ENCODE measurements at places on chromosomes 6 and 20. TPM values are rescaled to one million over a fixed set of nuclear protein-coding genes. Genes with fewer than 3 reads are reported as not detected.
A peak's percentile ranks its signal among the peaks of the same experiment; 100 is the strongest.

DNA sequence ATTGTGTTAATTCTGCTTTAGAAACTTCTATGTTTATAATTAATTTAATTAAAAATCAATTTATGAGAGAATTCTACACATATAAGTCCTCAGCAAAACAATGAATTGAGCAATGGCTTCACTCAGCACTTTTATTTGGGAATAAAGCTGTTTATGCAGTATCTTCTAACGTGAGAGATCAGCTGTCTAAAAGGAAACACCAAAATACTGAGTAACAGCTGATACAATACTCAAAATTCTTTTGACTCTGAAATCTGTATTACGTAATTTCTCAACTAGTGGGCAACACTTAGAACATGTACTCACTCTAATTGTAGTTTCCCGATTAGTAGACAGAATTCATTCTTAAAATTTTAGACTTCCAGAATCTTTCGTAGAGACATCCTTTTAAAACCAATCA lies 49.8 kb downstream of the MAP3K7 start:
- H3K4me1 ChIP-seq, result no peaks in the 10 kb centered on the region
- no peak overlapping the region for H3K4me3 ChIP-seq
- no peaks in the 10 kb centered on the region for H3K27me3 ChIP-seq
- peaks cover 6% of the 10 kb centered on the region for H3K36me3 ChIP-seq
- DNase-seq, result no peak

GRCh38 chr6:127195833-127196232 lies 70.8 kb upstream of the RNF146 start:
- no peaks in the 10 kb centered on the region for H3K27me3 ChIP-seq
- H3K4me1 ChIP-seq, result no peaks in the 10 kb centered on the region
- H3K4me3 ChIP-seq, result no peak overlapping the region
- no peak for DNase-seq
- H3K27ac ChIP-seq, result no peak overlapping the region

Gene CST5
- not detected for total RNA-seq

GRCh38 chr6:53567701-53568100 lies 22.8 kb upstream of the GCLC start:
- no peak for DNase-seq
- H3K4me3 ChIP-seq, result no peak overlapping the region
- no peaks in the 10 kb centered on the region for H3K36me3 ChIP-seq

GRCh38 chr20:51085769-51086168 lies 62.9 kb upstream of the KCNG1 start:
- DNase-seq, result no peak
- no peak overlapping the region for H3K27ac ChIP-seq
- H3K4me1 ChIP-seq, result no peaks in the 10 kb centered on the region
- no peak overlapping the region for H3K4me3 ChIP-seq

Gene GINS1
- 31.2 TPM for total RNA-seq

Gene CRYBG1
- 32.3 TPM for total RNA-seq

- DNase-seq, result no peak
- no peaks in the 10 kb centered on the region for H3K36me3 ChIP-seq
- no peaks in the 10 kb centered on the region for H3K27me3 ChIP-seq
These were observed 438.7 kb upstream of the JARID2 start for GRCh38 chr6:14807130-14807529.

Gene PROKR2
- 0.18 TPM for total RNA-seq

Gene SIM1
- total RNA-seq, result not detected

DNA sequence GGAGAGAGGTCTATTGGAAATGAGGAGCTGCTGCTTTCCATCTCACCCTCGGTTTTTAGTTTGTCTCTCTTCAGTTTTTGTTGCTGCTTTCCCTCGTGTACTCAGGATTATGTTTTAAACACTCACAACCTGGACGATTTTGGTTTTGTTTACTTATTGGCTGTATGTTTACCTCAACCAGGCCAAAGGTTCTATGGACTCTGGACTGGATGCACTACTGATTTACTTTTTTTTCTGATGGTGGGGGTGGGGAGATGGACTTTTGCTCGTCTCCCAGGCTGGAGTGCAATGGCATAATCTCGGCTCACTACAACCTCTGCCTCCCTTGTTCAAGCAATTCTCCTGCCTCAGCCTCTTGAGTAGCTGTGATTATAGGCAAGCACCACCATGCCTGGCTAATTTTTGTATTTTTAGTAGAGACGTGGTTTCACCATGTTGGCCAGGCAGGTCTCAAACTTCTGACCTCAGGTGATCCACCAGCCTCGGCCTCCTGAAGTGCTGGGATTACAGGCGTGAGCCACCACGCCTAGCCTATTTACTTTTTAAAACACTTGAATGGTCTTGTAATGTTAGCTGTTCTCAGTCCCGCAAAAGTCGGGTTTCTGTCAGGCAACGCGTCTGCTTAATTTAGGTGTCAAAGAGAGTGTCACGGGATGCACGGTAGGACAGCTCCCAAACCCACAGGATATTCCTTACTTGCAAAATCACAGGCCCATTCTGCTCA lies 148.2 kb upstream of the RIPOR2 start:
- H3K4me1 ChIP-seq, result peaks cover 25% of the 10 kb centered on the region
- DNase-seq, result no peak
- no peak overlapping the region for H3K4me3 ChIP-seq
- H3K27ac ChIP-seq, result no peak overlapping the region
- H3K36me3 ChIP-seq, result peaks cover 8% of the 10 kb centered on the region

GRCh38 chr6:169930799-169931198 lies 179.4 kb downstream of the ERMARD start:
- no peak overlapping the region for H3K27ac ChIP-seq
- H3K4me3 ChIP-seq, result no peak overlapping the region
- H3K4me1 ChIP-seq, result no peaks in the 10 kb centered on the region
- no peaks in the 10 kb centered on the region for H3K36me3 ChIP-seq
- H3K27me3 ChIP-seq, result no peaks in the 10 kb centered on the region

GRCh38 chr6:133916650-133917151 lies 27.8 kb downstream of the TCF21 start:
- H3K4me3 ChIP-seq, result no peak overlapping the region
- no peaks in the 10 kb centered on the region for H3K36me3 ChIP-seq
- H3K4me1 ChIP-seq, result no peaks in the 10 kb centered on the region
- no peak overlapping the region for H3K27ac ChIP-seq
- DNase-seq, result peak; percentile 60

DNA sequence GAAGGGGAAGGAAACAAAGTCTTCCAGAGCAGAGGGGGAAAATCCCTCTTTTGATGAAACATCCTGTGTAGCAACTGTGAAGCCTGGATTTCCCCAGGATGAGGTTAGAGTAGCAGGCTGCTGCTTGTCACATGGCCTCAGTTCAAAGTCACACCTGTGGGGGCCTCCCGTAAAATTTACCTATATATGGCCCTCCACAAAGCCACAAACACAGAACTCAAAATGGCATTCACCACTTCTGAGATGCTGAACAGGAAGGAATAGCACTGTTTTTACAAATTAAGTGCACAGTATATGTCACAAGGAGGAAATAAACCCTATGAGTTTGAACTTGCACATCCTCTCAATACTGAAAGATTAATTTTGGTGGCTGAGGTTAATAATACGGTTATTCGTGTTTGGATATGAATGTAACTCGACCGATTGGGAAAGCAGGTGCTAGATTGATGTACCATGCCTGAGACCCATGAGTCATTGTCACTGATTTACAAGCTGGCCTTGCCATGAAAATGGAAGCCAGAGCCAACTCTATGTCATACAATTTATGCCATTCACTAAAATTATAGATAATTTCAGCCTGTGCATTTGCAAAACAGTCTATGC lies 70.6 kb downstream of the SGK1 start:
- H3K27me3 ChIP-seq, result no peaks in the 10 kb centered on the region
- H3K27ac ChIP-seq, result no peak overlapping the region
- H3K36me3 ChIP-seq, result no peaks in the 10 kb centered on the region

Gene TMC2
- not detected for total RNA-seq

- no peak overlapping the region for H3K4me3 ChIP-seq
- no peak for DNase-seq
- H3K36me3 ChIP-seq, result no peaks in the 10 kb centered on the region
These were observed 84.6 kb downstream of the SYNJ2 start for GRCh38 chr6:158066136-158066781.

Gene C2
- total RNA-seq, result 0.70 TPM

DNA sequence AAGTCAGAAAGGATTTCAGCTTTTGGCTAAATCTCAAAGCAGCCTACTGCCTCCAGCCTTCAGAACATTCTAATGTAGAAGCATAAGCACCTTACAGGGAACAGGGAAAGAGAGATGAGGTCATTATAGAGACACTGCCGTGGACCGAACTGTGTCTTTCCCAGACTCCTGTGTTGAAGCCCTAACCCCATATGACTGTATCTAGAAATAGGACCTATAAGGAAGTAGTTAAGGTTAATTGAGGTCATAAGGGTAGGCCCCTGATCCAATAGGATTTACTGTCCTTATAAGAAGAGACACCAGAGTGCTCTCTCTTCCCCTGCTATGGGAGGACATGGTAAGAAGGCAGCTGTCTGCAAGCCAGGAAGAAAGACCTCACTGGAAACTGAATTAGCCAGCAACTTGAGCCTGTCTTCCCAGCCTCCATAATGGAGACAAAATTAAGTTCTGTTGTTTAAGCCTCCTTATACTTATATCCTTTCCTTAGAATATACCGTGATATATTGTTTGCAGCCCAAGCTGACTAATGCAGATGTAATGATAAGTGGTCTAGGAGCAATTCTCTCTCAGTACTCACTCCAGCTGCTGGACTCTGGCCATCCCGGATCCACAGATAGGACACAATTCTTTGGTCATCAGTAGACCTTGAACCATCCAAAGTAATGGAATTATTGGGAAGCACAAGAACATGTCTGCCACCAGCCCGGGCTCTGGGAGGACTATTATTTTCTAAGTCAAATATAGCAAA lies 71.4 kb downstream of the ALDH5A1 start:
- no peak for DNase-seq
- no peaks in the 10 kb centered on the region for H3K27me3 ChIP-seq
- no peak overlapping the region for H3K4me3 ChIP-seq
- no peaks in the 10 kb centered on the region for H3K4me1 ChIP-seq
- H3K36me3 ChIP-seq, result no peaks in the 10 kb centered on the region

DNA sequence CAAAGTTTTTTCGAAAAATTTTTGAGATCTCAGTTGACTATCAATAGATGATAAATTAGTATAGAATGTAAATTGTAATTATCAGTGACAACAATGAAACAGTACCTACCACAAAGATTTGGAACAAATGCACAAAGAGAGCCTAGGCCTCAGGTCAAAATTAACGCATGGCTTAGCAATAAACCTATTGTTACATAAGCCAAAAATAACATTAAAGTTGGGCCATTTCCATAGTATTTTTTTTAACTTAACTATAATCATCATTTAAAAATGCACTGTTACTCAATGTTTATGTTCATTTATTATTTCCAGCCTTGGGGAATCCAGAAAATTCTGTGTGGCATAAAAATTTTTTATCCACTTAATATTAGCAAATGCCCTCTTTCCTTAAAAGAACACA lies 117.0 kb downstream of the EPB41L2 start:
- no peaks in the 10 kb centered on the region for H3K36me3 ChIP-seq
- H3K4me3 ChIP-seq, result no peak overlapping the region
- H3K27me3 ChIP-seq, result no peaks in the 10 kb centered on the region
- DNase-seq, result no peak
- H3K4me1 ChIP-seq, result no peaks in the 10 kb centered on the region

GRCh38 chr20:61933951-61934715 lies 131.5 kb downstream of the TAF4 start:
- H3K4me3 ChIP-seq, result no peak overlapping the region
- no peaks in the 10 kb centered on the region for H3K27me3 ChIP-seq
- H3K4me1 ChIP-seq, result no peaks in the 10 kb centered on the region
- peak; percentile 36 for DNase-seq
- no peak overlapping the region for H3K27ac ChIP-seq

- no peaks in the 10 kb centered on the region for H3K27me3 ChIP-seq
- no peaks in the 10 kb centered on the region for H3K4me1 ChIP-seq
These were observed 93.8 kb upstream of the IMPG1 start for GRCh38 chr6:76166297-76166696.

GRCh38 chr6:102950967-102951366 lies 1557.5 kb downstream of the GRIK2 start:
- H3K27ac ChIP-seq, result no peak overlapping the region
- H3K4me1 ChIP-seq, result no peaks in the 10 kb centered on the region
- no peak for DNase-seq
- no peaks in the 10 kb centered on the region for H3K36me3 ChIP-seq

DNA sequence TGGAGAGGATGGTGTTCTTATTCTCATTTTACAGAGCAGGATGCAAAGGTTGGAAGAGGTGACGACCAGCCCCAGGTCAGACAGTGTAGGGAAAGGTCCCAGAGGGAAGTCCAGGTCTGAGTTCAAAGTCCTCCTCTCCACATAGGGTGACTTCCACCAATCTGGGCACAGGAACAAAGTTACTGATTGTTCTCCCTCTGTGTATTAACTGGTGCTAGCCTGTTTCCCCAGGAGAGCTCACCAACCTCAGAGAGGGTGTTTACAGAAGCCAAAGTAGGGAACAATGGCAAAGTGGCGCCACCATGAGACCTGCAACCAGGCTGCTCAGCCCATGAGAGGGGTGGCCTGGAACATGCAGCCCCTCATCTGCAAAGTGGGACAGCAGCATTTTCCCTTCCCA lies 16.8 kb upstream of the SIRPB1 start:
- H3K4me3 ChIP-seq, result no peak overlapping the region
- no peak for DNase-seq
- peaks cover 8% of the 10 kb centered on the region for H3K36me3 ChIP-seq
- peaks cover 26% of the 10 kb centered on the region for H3K4me1 ChIP-seq
- no peak overlapping the region for H3K27ac ChIP-seq
- no peaks in the 10 kb centered on the region for H3K27me3 ChIP-seq

GRCh38 chr6:53761036-53761435 lies 33.8 kb upstream of the LRRC1 start:
- no peaks in the 10 kb centered on the region for H3K27me3 ChIP-seq
- no peak for DNase-seq
- H3K4me1 ChIP-seq, result no peaks in the 10 kb centered on the region
- no peak overlapping the region for H3K27ac ChIP-seq

GRCh38 chr6:28580475-28580874 lies 54.8 kb downstream of the GPX5 start:
- H3K36me3 ChIP-seq, result no peaks in the 10 kb centered on the region
- H3K4me3 ChIP-seq, result no peak overlapping the region
- no peaks in the 10 kb centered on the region for H3K4me1 ChIP-seq
- no peak overlapping the region for H3K27ac ChIP-seq
- no peak for DNase-seq

Gene DNAAF9
- total RNA-seq, result 2.2 TPM

DNA sequence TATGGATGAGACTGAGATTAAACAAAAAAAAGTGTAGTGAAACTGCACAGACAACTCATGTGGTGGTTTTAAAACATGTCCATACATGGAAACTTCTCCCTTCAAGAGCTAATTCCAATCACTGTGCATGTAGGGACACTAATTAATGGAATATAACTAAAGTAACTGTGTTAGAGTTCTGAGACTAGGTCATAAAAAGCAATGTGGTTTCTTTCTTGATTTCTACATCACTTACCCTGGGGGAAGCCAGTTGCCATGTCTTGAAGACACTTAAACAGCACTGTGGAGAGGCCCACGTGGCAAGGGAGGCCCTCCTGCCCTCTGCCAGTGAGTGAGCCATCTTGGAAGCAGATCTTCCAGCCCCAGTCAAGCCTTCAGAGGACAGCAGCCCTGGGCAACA lies 118.2 kb upstream of the DST start:
- no peaks in the 10 kb centered on the region for H3K27me3 ChIP-seq
- H3K4me1 ChIP-seq, result no peaks in the 10 kb centered on the region
- H3K4me3 ChIP-seq, result no peak overlapping the region
- no peak overlapping the region for H3K27ac ChIP-seq
- no peak for DNase-seq

Gene F13A1
- total RNA-seq, result 0.51 TPM
